ENCODE measurements at places on chromosomes 5 and 9.

DNA sequence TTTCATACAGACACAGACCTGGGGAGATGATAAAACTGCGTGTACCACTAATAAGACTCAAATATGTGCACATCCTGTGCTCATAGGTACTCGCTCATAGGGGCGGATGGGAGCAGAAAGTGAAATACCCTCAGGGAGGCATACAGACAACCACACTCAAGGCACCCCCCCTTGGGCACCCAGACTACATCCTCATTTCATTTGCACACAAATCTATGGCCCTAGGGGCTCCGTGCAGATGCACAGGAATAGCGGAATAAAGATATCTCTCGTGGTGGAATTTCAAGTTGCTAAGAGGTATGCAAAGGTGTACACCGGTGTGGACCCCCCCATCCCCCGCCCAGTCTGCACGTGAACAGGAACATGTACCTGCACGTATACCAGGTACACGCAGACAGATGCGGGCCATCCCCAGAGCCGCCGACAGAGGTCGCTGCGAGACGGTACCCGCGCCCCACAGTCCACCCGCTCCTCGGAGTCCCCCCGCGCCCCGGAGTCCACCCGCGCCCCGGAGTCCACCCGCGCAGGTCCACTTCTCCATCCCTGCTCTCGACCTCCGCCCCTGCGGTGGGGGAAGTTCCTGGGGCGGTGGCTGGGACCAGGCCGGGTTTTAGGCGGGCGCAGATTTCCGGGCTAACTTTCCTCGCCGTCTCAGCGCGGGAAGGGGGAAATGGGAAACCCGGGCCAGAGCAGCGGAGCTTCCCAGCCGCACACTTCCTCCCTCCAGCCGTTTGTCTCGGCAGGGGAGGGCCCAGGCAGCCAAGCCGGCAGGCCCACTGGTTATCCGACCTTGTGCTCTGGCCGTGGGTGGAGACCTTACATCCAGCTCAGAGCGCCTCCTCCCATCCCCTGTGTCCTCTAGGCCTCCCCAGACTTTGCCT lies 1.0 kb upstream of the IL12B start:
- DNase-seq, result peak; percentile 74

- DNase-seq, result no peak
Measured at GRCh38 chr9:4680173-4680525, 780 bp downstream of the CDC37L1 start.

DNA sequence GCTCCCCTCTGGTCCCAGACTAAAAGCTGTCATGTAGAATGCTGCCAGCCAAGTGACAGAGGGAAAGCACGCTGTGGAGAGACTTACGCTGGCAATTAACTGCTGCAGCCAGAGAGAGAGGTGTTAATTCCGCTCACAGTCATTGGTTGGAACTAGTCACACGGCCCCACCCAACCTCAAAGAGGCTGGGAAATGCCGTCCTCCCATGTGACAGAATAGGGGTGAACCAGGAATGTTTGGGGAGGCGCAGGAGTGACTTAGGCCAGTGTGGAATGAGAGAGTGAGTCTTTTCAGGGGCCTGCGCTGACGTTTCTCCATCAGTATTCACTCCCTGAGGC lies 87.6 kb downstream of the AMBP start:
- DNase-seq, result no peak

DNA sequence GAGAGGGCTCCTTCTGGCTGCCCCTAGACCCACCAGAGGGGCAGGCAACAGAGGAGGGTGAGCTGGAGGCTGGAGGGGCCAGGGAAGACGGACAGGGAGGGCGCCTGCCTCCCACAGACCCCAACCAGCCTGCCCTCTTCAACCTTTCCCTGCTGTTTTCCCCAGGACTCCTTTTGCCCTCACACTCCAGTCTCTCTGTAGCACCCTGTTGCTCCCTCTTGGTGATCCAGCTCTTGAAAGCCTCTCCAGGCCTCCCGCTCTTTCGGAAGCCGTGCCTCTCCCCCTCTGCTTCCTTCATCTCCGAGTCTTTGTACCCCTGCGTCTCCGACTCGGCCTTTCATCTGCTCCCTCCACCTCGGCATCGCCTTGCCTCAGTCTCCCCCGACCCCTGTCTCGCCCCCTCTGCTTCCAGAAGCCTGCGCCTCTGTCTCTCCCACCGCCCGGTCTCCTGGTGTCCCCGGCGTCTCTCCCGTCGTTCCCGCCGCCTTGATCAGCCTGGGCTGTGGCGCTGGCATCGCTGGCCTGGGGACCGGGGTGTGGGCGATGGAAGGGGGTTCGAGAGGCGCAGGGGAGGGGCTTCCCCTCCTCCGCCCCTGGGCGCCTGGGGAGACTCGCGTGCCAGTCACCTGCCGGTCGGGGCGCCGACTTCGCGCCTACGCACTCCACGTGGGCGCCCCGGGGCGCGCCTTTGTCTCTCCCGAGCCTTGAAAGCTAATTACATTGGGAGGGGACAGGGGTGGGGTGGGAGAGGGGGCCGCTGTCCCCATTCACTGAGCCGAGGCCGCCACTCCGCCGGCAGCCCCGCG lies 5.3 kb upstream of the PRDM12 start:
- DNase-seq, result no peak

GRCh38 chr5:78821536-78822021 lies 163.5 kb downstream of the ARSB start:
- no peak for DNase-seq

- DNase-seq, result no peak
Measured at GRCh38 chr9:114083666-114084065, 5.6 kb upstream of the AMBP start.

DNA sequence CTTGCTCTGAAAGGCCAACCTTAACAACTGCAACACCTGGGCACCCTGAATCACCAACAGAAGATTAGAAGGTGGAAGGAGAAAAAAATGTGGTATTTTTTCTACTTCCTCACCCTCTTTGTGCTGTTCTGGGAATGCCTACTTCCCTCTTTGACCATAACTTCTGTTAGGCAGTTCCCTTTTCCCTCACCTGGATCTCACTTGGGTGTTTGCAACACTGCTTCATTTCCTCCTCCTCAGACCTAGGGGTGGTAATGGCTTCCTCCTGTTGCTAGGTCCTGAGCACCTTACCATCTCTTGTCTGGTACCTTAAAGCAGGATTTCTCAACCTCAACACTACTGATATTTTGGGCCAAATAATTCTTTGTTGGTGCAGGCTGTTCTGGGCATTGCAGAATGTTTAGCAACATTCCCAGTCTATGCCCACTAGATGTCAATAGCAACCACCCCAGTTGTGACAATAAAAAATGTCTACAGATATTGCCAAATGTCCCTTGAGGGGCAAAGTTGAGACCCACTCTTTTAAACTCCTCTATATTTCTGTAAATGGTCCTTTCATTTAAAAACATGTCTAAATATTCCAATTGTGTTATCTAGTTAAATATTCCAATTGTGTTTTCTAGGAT lies 300.0 kb upstream of the VLDLR start:
- no peak for DNase-seq

DNA sequence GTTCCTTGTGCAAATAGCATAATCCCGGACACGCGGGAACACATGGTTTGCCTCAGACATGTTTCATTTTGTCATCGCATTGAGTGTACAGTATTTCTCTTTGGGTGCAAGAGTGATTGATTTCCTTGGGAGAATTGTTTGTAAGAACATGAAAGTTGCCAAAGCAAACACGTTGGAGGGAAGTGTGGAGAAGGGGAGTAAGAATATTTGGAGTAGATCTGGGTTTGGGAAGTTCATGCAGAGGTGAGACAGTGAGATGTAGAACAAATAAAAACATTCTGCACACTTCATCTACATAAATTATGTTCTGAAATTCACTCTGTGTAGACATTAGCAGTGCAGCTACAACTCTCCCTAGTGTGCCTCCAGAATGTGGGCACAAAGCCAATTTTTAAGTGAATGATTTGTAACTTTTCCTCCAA lies 24.0 kb downstream of the FOXD1 start:
- DNase-seq, result no peak

DNA sequence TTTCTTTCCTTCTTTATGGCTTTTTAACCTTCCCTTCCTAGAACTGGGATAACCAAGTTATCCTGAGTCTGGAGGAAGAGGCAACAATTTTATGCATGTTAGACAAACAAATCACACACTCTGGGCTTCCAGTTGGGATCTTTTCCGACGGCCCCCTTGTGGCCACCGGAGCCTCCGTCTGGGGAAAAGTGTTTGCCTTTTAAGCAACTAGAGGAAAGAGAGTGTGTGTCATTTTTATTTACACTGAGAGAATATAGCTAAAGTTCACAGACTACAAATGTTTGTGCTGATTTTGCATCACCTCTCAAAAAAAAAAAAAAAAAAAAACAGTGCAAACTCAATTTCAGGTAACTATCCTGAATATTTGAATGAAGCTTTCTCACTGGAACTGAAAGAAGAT lies 126.2 kb downstream of the SEMA6A start:
- DNase-seq, result no peak

DNA sequence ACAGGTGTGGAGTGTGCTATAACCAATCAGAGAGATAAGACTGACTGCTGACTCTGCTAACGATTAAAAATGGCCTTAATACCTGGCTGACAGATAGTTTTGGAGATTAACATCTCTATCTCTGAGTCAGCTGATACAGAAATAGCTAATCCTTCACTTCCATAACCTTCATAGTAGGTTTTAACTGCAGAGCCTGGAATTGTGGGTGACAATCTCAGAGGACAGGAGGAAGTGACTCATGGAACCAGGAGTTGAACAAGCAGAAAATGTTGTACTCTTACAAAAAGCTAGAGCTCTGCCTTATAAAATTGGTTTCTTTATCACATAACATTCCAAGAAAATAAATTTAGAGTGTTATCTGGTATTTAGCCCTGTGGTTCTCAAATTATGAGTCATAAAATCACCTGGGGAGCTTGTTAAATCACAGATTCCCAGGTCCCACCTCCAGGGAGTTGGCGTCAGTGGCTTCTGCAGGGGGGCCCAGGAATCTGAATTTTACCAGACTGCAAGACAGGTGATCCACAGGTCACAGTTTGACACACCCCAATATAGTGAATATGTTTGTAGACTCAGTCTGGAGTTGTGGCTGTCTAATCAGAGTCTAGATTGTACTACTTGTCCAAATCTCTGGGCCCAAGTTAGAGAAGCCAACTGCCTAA lies 44.4 kb upstream of the AFAP1L1 start:
- no peak for DNase-seq

Measured in right kidney (tissue), 9 donors.